ENCODE measurements at places on chromosomes 2 and 18.
A peak's percentile ranks its signal among the peaks of the same experiment; 100 is the strongest.

GRCh38 chr2:78979380-78980151, 45.9 kb upstream of the REG3G start:
- peak; percentile 81 for DNase-seq

- DNase-seq, result no peak
Measured at GRCh38 chr2:232838406-232838874, 31.6 kb upstream of the SNORC start.

DNA sequence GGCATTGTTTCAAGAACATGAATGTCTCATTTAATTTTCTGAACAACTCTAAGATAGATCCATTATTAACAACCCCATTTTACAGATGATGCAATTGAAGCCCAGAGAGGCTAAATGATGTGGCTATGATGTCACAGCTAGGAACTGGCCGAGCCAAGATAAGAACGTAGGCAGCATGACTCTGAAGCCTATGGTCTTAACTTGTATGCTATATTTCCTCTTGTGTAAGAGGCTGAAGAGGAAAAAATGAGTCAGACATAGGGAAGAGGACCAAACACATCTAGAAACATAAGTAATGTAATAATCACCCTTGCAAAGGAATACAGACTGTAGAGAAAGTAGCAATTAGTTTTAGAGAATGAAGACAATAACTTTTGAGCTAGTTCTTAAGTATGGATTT, 416.8 kb downstream of the FIGN start:
- no peak for DNase-seq

DNA sequence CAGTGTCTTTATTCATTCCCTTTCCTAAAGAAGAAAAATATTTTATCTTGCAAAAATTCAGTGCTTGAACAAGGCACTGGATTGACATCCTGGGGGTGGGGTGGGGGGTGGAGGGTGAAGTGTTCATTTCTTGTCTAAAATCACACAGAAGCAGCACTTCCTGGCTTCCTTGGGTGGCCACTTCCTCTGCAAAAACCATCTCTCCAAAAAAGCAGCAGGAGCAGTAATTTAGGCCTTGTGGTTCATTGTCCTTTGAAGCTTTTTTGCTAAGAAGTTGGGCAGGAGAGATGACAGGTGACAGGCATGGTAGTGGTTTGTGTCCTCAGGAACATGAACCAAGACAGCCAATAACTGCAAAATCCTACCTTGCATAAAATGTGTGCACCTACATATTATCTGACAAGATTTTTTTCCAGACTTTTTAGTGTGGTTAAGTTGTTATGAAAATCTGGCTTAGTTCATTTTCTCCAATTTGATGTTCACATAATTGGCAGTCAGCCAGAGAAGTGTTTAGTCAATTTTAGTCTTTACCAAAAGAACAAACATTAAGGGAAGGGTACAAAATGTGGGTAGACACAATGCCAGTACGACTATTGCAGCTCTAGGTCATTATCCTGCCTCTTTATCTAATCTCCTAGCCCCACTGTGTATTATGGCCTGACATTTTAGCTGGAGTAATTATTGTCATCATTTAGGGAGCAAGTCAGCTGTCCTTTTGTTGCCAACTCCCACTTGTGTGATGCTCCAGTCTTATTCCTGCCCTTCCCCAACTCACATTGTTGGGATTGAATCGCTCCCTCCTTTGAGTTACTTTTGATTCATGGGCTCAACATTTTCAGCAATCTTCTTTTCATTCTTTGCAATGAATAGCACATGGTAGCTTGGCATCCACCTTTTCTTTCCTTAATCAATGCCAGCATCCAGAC, 177.2 kb downstream of the MYO3B start:
- peak; percentile 98 for DNase-seq

DNA sequence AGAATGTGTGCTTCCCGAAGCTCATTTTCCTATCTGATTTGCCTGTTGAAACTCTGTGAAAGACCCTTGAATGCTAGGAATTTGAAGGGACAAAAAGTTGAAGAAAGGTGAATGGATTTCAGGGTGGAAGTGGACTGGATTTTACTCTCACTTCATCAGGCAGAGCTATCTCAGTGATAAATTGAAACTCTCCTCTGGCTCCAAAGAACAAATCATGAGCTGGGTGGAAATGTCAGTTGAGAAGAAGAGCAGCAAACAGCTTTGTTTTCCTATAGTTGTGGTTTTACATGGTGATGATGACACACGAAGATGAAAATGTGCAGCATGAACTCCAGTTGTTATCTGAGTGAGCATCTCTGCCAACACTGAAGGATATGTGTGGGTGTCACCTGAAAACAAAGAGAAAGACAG, 34.4 kb downstream of the CD28 start:
- DNase-seq, result no peak

DNA sequence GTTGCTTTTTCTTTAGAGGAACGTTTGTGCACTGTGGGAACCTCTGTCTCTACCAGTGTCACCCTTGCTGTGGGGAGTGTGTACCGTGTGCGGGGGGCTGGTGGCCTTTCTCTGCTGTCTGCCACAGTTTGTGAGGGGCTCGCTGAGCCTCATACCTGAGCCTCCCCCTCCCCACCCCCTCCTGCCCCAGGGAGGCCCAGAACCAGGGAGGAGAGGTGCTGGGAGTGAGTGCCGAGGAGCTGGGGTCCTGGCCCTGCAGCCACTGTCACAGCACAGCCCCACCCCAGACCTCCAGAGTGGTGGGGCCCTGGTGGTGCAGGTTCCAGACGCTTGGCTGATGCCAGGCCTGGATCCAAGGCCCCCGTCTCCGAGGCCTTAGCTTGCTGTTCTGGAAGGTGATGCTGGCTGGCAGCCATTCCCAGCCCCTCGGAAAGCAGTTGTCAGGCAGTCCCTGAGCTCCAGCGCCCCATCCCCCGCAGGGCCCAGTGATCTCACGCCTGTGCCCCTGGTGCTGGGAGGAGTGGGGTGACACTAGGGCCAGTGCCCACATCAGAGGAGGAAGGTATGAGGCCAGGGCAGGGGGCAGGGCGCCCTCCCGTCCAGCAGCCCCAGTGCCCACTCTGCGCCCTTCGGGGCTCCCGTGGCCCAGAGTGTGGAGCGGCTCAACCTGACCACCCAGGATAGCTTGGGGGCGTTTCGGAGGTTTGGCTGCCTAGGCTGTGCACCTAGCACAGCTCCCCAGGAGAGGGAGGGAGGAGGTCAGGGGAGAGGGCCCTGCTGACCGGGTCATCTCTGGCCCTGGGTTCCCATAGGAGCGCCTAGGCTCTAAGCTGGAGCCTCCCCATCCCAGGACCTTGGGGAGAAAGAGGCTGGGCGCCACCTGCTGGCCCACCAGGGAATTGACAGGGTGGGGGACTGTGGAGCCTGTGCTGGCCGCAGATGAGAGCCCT, 53.0 kb upstream of the ALPP start:
- DNase-seq, result no peak

All from NCI-H2227 treated with DMSO at 0.1 percent for 48 hours (cell line).